ENCODE measurements at places on chromosomes 12 and 14.
A peak's percentile ranks its signal among the peaks of the same experiment; 100 is the strongest.

GRCh38 chr12:44708218-44708617 lies 167.9 kb downstream of the NELL2 start:
- no peak for DNase-seq

- no peak for DNase-seq
Observed at GRCh38 chr14:77580964-77581505, 35.4 kb downstream of the SPTLC2 start.

DNA sequence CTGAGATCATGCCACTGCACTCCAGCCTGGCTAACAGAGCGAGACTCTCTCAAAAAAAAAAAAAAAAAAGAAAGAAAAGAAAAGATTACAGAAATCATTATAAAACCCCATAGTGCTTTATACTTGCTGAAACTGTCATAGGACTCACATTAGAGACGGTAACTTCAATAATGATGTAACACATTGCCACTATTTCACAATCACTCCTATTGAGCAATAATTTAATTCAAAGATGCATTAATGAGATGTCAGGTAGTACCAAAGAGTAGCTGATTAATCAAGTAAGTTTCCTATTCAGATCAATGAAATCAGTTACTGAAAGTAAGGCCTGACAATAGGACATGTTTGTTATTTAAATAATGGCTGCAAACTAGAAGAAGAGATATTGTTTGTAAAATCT lies 751.5 kb upstream of the ALG10B start:
- DNase-seq: no peak

DNA sequence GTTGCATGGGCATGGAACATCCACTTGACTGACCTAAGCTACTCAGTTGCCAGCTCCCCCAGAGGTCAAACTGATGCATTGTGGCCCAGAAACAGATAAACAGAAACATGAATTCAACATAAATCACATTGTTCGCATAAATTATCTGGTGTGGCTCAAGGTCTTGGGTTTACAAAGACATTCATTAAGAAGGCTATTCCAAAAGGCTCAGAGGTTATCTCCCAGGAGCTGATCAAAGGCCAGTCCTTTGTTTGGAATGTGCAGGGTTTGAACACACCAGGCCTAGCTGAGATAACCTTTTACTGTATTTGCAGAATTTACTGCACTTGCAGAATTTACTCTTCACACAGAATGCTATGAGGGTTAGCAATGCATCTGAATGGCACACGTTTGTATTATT lies 96.4 kb upstream of the DCD start:
- no peak for DNase-seq

DNA sequence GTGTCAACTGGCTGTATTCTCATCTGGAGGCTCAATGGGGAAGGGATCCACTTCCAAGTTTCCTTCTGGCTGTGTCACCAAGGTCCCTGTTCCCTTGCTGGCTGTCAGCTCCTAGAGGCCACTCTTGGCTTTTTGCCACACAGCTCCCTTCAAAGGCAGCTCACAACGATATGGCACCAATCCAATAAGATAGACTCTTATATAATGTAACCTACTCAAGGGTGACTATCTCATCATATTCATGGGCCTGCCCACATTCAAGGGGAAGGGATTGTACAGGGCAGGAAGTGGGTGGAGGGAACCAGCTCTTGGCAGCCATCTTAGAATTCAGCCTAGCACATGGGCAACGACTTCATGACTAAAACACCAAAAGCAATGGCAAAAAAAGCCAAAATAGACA lies 98.7 kb upstream of the PLXNC1 start:
- no peak for DNase-seq

DNA sequence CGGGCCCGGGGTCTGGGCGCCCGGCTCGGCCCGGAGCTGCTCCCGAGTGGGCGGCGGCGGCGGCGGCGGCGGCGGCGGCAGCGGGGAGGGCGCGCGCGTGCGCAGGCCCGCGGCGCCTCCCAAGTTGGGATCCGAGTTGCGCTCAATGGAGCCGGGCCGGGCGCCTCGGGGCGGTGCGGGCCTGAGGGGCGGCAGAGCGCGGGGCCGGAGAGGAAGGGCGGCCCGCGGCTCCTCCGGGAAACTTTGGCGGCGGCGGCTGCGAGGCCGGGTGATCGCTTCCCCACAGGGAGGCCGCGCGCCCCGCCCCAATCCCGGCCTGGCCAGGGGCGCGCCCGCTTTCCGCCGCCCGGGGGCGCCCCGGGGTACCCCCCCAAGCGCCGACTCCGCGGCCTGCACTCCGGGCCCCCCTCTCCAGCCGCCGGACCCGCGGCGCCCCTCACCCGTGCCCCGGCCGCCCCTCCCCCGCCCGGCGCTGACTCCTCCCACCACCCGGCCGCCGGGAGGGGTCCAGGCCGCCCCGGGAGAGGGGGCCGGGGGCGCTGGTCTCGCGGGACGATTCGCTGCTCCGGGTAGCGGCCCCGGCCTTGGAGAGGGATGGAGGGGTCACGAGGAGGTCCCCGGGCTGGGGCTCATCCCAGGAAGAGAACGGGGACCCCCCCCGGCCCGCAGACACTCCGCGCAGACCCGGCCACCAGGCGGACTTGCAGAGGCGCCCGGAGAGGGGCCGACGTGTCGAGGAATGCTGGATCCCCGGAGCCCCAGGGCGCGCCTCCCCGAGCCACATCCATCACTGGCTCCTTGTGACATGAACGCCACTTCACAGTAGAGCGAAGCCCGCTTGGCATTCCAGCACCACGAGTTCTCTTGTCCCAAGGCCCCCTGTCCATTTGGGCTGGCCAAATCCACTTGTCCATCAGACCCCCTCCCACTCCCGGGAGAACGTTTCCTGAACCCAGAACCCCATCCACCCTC lies at the start of gene RILPL1:
TSS of gene RILPL1 (minus strand) at position 48 of the 972 bp plus-strand sequence. CDS start 237 bp downstream, outside the sequence.
- peak; percentile 19 for DNase-seq

- DNase-seq: no peak
Observed at GRCh38 chr12:67651132-67651695, 2.7 kb downstream of the DYRK2 start.

DNA sequence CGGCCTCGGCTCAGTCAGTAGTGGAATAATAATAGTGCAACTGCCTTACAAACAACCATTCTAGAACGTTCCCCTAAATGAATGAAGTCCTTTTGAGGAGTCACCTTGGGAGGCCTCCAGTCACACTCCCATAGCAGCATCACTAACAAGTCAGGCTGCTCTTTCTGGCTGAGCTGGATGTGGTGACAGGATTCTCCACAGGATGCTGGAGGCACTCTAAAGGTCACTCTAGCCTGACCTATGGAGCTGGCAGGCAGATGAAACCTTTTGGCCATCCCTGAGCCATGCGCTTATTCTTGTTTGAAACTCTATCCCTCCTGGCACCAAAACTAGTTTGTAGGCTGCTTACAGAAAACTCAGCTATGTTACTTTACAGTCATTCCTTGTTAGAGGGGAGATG lies 17.9 kb upstream of the TFCP2 start:
- no peak for DNase-seq

- no peak for DNase-seq
Observed at GRCh38 chr12:33514893-33515292, 75.3 kb upstream of the SYT10 start.

DNA sequence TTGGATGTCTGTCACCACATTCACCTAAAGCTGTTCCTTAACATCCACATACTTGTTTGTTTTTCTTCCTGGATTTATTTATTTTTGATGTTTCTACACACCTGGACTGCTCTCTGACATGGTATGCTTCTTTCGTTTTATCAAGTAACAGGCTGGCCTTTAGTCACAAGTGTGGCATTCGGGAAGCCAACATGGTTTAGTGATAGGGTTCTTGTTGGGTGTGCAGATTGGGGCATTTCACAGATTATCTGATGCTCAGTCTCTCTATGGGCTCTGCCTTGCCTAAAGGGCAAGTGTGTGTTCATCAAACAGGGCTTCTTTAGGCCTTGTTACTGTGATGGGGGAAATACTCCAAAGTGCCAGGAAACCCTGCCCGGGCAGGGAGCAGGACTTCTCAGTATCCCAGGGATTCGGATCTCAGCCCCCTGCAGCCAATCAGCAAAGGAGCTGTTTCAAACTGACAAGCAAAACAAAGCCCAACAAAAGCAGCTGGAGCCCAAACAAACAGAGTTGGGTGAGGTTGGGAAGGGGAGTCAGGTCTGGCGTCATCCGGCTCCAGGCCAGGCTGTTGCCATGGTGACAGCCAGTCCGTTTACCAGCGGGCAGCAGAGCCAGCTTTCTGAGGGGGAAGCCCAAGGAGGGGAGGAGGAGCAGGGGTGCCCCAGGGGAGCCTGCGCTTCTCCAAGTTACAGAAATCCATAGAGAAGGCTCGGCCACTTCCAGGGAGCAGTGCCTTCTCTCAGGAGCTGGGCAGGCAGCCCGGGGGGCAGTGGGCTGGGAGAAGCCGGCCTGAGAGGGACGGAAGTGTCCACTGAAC lies 31.9 kb downstream of the FOS start:
- no peak for DNase-seq

DNA sequence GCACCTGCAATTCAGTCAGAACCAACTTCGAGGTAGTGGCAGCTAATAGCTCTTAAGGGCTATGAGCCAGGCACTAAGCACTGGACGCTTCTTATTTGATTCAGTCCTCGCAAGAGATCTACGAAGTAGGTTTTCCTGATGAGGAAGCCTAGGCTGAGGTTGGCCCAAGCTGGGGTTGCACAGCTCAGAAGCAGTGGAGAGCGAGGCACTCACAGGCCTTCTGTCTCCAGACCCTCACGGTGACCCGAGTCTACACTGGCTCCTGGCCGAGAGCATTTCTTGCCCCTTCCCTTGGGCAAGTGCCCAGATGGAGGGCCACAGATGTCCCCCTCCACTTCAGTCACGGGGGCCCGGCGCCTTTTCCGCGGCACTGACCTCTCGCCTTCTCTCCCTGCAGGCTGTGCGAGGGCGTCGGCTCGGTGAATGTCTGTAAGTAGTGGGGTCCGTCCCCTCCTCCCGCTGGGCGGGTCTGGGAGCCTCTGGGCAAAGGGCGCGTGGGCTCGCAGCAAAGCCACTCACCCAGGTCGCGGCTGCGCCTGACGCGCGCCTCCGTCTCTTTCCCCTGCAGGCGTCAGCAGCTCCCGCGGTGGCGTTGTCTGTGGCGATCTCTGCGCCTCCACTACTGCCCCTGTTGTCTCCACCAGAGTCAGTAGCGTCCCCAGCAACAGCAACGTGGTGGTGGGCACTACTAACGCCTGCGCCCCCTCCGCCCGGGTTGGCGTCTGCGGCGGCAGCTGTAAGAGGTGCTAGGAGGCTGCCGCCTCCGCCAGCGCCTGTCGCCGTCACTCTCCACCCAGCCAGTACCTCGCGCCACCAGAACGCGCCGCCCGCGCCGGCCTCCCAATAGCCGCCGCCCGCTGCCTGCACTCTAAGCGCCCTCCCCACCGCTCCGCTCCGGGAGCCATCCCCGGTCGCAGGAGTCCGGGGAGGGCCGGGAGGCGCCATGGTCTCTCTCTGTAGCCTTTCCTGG lies 13.1 kb downstream of the KRT83 start:
- no peak for DNase-seq

DNA sequence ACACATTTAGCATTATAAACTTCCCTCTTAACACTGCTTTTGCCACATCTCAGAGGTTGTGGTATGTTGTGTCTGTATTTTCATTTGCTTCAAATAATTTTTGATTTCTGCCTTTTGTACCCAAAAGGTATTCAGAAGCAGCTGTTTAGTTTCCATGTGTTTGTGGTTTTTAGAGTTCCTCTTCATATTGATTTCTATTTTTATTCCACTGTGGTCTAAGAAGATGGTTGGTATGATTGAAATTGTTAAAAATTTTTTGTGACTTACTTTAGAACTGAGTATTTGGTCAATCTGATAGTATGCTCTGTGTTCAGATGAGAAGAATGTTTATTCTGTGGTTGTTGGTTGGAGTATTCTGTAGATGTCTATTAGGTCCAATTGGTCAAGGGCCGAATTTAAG lies 76.4 kb downstream of the IFNG-AS1 start:
- DNase-seq: no peak

GRCh38 chr14:91418387-91419043 lies 895 bp upstream of the CCDC88C start:
- DNase-seq: peak; percentile 50

GRCh38 chr12:94732367-94732990 lies 82.1 kb upstream of the TMCC3 start:
- no peak for DNase-seq

- no peak for DNase-seq
Observed at GRCh38 chr12:70971001-70971794, 50.7 kb upstream of the PTPRR start.

GRCh38 chr12:57029457-57029856 lies 13.1 kb upstream of the TAC3 start:
- DNase-seq: no peak

DNA sequence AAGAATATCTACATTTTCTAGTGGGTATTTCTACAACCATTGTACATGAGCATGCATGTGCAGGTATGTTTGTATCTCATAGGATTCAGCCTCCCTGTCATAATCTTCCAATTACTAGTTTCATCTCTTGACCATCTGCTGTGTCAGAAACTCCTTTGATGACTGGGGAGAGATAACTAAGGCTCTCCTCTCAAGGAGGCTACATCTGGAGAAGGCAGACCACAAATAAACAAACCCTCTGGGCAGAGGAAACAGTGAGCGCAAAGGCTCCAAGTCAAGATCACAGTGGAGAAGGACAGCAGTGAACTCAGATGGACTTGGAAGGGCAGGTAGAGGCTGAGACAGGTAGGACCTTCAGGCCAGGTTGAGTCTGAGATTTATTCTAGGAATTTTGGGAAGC lies 166.4 kb downstream of the PELI2 start:
- no peak for DNase-seq

DNA sequence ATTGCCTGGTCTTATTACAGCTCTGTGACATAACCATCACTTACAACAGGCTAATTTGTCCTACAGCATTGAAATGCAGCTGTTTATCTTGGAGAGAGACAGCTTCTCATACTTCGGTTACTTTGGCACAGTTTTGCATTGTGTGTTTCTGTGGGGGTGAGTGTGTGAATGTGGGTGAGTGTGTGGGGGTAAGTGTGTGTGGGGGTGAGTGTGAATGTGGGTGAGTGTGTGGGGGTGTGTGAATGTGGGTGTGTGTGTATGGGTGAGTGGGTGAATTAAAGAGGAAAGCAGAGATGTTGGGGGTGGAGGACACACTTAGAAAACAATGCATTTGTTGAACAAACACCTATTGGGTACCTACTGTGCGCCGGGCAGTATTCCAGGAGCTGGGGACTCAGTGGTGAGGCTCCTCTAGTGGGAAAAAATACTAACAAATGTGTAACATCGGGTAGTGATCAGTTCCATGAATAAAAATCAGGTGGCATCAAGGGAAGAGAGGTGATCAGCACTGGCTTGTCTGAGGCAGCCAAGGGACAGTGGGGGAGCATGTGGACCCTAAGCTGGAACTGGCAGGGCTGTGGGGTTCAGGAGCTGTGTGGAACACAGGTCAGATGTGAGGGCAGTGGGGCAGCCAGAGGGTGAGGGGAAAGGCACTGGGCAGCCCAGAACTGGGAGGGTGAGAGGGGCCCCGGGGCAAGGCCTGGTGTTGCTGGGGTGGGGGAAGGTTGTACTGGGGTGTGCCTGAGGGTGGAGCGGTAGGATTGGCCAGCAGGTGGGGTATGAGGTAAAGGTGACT lies 44.1 kb upstream of the AMN start:
- no peak for DNase-seq

- DNase-seq: no peak
Observed at GRCh38 chr12:122724641-122725243, 5.9 kb downstream of the HCAR1 start.

GRCh38 chr12:18926188-18926587 lies 188.3 kb downstream of the CAPZA3 start:
- no peak for DNase-seq

Data from stimulated activated CD4-positive, alpha-beta T cell treated with anti-CD3 and anti-CD28 coated beads, Interleukin-1b, Interleukin-23, amount 100 ng/mL, for 24 hours (primary cell).